Caki2 (cell line): ENCODE measurements at places on chromosomes 7 and 10.

GRCh38 chr7:122067077-122067476 is 77.0 kb downstream of the AASS start:
- DNase-seq, result no peak

DNA sequence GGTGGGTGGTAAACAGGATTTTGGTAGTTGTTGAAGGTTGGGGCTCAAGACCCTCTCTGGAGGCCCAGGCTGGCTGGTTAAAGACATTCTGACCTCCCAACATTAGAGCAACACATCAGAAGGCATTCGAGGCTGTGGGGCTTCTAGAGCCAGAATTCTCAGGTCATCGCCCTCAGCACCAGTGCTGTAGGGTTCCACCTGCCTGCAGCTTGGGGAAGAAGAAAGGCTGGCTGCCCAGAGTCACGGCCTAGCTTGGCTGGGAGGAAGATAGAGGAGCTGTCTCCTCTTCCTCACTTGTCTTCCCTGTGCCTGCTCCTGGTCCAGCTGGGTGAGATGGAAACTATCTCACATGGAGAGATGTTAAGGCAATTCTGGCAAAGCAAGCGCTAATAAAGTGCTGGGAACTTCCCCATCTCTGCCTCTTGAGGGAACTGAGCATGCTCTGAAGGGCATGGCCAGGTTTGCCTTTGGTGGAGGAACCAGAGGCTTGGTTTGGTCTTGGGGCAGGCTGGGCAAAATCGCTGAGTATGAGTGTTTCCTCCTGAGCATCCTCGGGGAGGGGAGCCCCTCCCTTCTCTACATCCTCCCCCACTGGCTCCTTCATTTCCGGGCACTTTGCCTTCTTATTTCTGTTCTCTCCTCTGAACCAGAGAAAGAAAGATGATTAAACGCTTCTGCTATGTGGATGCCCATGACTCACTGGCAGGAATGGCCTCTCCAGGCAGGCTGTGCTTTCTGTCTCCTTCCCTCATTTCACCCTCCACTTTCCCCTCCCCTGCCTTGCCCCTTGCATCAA is 509.0 kb upstream of the PODXL start:
- peak; percentile 89 for DNase-seq

- DNase-seq, result no peak
Observed at GRCh38 chr7:78176171-78176570, 377.6 kb downstream of the PHTF2 start.

- DNase-seq, result peak; percentile 91
Observed at GRCh38 chr7:22726907-22727713, at the start of gene IL6. Gene IL6, plus strand, starts transcription at chr7:22727200. Its CDS starts 63 bp downstream, at chr7:22727263.

GRCh38 chr10:28326516-28327490 is 23.9 kb upstream of the MPP7 start:
- no peak for DNase-seq

- DNase-seq, result no peak
Observed at GRCh38 chr10:31030260-31030659, 1.4 kb downstream of the ZNF438 start.

DNA sequence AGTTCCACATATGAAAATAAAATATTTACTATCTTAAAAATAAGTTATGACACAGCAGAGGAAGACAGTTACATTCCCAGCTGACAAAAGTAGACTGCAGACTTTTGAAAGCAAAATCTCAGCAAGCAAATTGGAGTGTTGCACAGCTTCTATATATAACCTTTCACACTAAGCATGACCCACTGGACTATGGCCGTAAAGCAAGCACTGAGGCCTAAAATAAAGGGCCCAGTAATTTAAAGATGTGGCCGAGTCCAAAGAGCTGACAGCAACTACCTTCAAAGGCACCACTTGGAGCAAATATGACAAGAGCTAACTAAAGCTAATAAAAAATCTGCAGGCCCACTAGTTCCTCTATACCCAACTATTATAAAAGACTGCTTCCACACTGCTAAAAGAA is 6.5 kb downstream of the GDI2 start:
- DNase-seq, result no peak

- DNase-seq, result no peak
Observed at GRCh38 chr7:129796186-129796775, 156.5 kb downstream of the UBE2H start.

DNA sequence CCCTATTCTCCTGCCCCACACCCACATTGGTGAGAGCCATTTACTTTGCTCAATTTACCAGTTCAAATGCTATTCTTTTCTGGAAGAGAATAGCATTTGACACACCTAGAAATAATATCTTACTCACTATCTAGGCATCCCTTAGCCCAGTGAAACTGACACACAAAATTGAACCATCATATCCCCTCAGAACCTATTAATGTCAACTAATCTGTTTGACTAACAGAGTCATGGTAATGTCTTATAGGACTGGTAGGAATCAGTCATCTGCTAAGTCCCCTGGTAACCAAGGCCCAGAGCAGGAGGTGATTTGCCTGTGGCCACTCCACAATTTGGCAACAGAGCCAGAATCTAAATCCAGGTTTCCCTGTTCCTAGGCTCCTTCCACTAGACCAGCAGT is 63.3 kb downstream of the PPP1R3C start:
- no peak for DNase-seq

DNA sequence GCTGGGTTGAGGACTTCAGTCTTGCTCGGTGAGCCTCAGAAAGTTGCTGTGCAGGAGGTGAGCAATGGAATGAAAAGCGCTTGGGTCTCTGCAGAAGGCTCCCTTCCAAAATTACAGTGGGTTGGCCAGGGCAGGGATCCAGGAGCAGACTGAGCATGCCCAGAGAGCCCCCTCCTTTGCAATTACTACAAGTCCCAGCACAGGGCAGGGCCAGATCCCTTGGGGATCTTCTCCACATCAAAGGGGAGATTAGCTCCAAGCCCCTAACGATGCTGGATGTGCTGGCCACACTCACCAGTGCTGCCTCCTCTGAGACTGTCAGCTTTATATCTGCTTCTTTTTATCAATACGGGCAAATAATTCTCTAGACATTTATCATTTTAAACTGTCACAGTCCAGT is 337.5 kb downstream of the RPS24 start:
- DNase-seq, result no peak

GRCh38 chr7:93442478-93443224 is 131.9 kb downstream of the CALCR start:
- peak; percentile 3 for DNase-seq
